ENCODE measurements at places on chromosomes 16 and 17.
A peak's percentile ranks its signal among the peaks of the same experiment; 100 is the strongest.

DNA sequence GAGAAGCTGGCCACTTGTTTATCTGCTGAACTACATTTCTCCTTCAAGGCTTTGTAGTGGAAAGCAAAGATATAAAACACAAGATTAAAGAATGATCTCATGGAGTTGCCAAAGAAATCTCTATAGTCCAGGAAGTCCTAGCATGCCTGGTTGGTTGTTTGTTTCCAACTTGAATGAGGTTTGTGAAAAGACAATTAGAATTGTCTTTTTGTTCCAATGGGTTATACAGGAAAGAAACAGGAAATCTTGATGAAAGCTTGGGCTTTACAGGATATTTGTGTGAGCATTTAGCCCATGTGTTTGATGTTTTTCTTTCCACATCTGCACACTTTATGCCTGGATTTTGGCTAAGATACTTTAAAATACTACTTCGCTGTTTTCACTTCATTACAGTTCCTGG lies 273.4 kb downstream of the CEP112 start:
- DNase-seq, result no peak

DNA sequence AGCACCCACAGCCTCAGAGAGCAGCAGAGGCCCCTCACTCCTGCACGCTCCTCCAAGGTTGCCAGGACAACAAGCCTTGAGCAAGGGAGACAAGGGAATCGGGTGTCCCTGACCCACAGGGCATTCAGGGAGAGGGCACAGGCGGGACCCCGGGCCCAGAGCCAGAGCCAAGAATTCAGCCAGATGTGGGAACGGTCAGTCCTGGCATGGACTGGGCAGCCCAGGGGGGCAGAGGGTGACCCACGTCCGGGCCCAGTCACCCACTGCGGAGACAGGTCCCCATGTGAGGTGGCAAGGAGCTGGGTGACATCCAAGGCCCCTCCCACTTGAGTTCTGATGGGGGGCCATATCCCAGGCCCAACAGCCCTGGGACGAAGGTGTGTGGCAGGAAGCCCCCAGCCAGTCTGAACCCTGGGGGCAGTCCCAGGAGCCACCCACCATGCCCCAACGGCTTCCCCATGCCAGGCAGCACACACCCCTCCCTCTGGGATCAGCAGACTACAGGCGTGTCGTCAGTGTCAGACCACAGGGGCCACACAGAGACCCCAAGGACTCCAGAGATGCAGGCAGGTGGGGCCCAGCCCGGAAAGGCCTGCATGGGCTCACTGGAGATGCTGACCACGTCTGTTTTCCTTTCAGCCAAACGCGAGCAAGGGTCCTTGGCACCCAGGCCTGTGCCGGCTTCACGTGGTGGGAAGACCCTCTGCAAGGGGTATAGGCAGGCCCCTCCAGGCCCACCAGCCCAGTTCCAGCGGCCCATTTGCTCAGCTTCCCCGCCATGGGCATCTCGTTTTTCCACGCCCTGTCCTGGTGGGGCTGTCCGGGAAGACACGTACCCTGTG lies 23.0 kb downstream of the USP6 start:
- DNase-seq, result no peak

- DNase-seq, result peak; percentile 90
These were observed 386.1 kb downstream of the SEC14L1 start for GRCh38 chr17:77526728-77527350.

- DNase-seq, result peak; percentile 32
These were observed 342.4 kb upstream of the TBX2 start for GRCh38 chr17:61057257-61057656.

- peak; percentile 85 for DNase-seq
These were observed 11.5 kb upstream of the ZC3H18 start for GRCh38 chr16:88558457-88559442.

GRCh38 chr16:67304020-67304419 lies 22.5 kb downstream of the KCTD19 start:
- no peak for DNase-seq

GRCh38 chr16:66933776-66934137 lies 445 bp downstream of the CIAO2B start:
- no peak for DNase-seq

DNA sequence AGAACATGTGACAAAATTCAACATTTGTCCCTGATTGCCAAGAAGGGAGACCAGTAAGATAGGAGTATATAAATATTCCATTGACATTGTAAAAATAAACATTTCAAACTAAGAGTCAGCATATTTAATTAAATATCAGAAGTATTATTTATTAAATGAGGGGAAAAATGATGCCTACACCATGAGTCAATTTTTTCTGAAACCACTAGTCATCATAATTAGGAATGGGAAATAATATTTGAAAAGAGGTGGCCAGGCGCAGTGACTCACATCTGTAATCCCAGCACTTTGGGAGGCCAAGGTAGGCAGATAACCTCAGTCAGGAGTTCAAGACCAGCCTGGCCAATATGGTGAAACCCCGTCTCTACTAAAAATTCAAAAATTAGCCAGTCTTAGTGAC lies 2.1 kb downstream of the CMTM1 start:
- DNase-seq, result no peak

- DNase-seq, result no peak
These were observed 17.1 kb downstream of the C1QTNF1 start for GRCh38 chr17:79041041-79041570.

GRCh38 chr16:70686376-70687101 lies 686 bp upstream of the MTSS2 start:
- DNase-seq, result peak; percentile 51

GRCh38 chr17:46001390-46002310 lies 2.6 kb downstream of the STH start:
- DNase-seq, result no peak

- DNase-seq, result no peak
These were observed 40.3 kb upstream of the MED13 start for GRCh38 chr17:62105357-62105756.

DNA sequence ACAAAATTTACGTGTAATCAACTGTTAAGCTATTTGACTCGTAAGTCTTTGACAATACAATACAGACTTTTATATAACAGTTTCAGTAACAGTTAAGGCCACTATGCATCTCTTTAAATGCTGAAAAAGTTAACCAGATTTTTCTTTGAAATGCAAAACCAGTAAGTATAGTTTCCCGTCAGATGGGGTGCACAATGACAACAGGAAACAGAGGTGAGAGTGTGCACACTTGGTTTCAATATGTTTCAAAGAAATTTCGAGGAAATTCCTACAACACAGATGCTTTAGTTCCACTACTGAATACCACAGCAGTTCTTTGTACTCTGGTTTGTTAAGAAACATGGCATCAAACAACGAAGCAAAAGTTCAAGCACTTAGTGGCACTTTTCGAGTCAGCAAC lies 48.4 kb downstream of the RNF157 start:
- no peak for DNase-seq

DNA sequence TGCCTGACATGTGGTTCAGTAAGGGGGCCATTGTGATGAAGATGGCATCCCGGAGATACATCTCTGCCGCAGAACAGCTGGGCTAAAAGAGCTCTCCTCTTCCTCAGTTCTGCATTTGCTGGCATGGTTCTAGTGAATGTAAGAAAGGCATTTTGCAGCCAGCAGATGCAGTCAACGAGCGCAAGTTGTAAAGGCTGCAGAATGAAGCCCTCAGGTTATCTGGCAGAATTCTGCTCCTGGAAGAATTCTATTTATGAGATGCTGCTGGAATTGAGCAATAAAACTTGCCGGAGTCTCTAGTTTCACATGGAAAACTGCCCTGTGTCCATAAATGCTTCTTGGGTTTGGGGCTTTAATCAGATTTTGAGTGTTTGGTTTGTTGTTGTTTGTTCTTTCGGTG lies 176.8 kb upstream of the HSBP1 start:
- no peak for DNase-seq

DNA sequence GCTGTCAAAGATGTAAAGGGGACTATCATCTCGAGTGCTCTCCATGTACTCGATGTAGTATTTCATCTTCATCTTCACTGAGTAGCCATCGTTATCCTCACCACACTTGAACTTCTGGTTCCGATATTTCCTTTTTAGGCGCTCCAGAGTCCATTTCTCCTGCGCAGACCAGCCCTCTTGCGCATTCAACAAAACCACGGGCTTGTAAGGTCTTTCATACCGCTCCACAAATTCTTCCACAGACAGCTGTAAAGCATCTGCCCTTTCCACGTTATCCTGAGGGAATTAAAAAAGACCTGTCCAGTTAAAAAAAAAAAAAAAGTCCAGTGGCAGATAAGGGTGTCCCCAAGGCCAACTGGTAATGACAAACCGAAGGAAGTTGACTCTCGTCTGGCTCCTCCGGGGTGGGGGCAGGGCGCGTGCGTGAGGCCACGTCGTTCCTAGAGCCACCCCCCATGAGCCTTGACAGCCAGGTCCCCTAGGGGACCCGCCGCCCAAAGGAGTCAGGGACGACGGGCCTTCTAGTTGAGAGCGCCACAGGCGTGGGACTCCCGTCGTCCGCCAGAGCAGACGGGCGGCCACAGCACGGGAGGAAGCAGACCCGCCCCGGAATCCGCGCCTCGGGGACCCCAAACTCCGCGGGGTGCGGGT lies 701 bp downstream of the JMJD6 start:
- DNase-seq, result peak; percentile 73

- no peak for DNase-seq
These were observed 27.4 kb downstream of the EMP2 start for GRCh38 chr16:10552998-10553491.

DNA sequence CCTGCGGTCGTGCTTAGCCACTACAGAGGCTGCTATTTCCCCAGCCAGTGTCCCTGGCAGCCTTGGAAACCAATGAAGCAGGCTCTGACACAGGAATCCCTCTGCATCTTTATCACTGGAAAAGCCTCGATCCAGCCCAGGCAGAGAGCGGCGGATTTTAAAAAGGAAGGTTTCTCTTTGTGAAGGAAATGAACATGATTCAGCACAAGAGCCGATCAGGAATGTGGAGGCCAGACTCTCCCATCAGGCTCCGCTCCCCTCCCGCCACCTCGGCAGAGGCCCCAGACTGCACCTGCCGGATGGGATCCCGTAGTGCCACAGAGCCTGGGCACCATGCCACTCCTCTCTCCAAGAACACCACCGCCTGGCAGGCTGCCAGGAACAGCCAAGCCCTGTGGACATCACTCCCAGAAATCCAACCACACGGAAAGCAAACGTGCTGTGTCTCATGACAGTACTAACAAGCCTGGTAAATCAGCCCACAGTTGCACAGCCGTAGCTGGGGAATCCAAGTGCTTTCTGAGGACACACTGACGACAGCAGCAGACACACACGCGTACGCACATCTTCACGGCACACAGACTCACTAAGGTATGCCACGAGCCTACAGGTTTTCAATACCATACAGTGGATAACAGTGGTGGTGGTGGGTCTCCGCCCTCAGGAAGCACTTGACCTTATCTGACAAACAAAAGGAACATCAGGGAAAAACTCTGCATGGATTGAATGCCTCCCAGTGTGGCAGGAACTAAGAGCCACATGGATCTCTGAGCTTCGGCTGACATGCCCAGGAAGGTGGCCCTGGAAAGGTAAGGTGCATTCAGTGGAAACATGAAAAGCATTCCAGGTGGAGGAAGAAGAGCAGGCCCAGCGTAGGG lies 5.4 kb downstream of the LRRC75A start:
- peak; percentile 96 for DNase-seq

GRCh38 chr16:76385601-76386230 lies 108.5 kb downstream of the CNTNAP4 start:
- DNase-seq, result no peak

DNA sequence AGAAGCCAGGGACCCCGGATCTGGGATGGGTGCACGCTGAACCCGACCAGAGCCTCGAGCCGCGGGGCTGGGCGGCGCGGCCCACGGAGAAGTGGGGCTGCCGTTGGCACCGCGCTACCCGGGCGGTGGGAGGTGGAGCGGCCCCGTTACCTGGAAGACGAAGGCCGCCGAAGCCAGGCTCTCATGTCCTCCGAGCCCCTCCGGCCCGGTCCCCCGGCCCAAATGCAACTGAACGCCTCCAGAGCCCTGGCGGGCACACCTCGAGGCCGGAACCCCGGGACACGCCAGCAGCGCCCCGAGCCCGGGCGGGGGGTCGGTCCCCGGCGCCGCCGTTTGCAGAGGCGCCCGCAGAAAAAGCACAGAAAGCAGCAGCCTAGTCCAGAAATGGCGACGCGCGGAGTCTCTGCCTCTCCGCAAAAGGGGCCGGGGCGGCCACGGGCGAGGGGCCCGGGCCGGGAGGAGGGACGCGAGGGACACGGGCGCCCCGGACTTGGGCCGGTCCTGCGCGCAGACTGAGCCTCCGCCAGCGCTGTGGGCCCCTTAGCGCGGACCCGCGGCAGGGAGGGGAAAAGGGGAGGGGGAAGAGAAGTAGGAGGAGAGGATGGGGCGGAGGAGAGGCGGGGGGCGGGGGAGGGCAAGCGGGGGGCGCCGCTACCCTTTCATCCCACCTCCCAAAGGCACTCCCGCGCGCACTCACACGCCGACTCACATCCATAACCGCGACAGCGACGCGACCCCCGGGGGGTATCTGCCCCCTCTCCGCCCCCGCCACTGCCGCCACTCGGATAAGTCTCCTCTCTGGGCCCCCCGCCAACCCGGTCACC lies 1.4 kb downstream of the AXIN2 start:
- peak; percentile 82 for DNase-seq

- no peak for DNase-seq
These were observed 143.2 kb downstream of the ITFG1 start for GRCh38 chr16:47317465-47318240.

DNA sequence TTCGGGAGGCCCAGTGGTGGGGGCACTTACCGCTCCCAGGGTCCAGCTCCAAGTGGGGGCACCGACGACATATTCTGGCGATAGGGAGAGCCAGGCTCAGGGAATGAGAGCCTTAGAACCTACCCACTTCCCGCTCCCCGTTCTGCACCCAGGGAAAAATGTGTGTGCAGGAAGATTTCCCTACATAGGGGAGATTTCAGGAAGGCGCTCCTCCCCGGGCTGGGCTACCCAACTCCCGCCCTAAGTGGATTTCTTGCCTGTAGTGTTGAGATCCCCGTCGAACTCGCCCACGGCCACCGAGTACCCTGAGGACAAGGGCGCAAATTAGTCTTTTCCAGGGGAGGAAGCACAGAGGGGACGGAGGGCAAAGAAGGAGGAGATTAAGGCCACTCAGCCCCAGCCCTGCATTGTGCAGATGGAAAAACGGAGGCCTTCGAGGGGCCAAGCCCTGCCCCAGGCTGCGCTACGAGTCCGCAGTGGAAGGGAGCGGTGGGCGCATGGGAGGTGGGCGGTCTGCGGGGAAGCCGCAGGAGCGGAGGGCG lies 5.1 kb downstream of the ITGA2B start:
- DNase-seq, result peak; percentile 54

DNA sequence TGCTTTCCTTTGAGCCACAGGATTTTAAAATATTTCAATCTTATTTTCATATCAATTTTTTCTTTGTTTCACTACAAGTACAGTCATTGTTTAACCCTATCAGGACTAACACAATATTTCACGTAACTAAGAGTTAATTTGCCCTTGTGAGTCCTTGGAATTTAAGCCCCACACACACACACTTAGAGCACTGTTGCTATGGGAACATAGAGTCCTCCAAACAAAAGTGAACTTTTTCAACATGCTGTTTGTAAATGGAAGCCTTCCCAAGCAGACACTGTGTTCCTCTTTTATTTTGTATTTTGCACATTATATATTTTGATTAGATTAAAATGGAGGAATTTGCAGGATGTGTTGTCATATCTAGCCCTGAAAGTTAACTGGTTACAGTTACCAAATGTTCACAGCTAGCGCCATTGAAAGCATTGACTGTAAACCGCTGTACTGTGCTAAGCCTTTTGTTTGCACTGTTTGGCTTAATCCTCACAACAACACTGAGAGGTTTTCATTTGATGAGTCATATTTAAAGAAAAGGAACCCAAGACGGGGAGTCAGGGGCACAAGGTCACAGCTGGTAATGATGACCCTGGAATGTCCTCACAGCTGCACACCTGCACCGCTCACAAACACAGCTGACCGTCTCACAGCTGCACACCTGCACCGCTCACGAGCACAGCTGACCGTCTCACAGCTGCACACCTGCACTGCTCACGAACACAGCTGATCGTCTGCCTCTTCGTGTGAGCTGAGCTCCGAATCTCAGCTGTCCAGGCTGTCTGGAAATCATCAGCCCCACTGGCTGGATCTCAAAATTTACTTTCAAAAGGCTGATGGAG lies 6.3 kb downstream of the HSBP1 start:
- DNase-seq, result peak; percentile 80

Measured in NCI-H69 (cell line).